ENCODE measurements at places on chromosomes 2 and 18.

DNA sequence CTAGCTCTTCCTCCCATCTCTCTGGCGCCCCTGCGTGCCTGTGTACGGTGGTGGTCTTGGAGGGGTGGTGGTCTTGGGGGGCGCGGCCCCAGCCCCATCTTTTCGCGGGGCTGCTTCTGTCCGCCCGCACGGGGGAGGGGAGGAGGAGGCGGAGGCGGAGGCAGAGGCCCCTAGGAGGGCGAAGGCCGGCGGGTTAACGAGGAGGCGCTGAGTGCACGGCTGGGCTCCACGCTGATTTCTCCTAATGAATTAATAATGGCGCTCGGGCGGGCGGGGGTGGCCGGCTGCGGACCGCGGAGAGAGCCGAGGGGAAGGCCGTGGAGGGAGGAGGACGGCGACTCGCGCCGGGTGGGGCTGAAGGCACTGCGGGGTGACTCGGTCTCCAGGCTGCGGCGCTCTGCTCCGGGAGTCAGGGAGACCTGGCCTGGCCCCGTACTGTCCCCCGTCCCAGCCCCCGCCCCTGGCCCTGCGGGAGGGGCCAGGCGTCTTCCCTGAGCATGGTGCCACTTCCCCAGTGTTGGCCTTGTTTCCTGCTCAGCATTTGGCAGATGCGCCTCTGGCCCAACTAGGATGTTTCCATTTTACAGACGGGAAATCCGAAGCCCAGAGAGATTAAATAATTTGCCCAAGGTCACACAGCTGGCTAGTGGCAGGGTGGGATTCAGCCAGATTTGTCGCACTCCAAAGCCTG is 6.0 kb downstream of the GAREM2 start:
- H3K36me3 ChIP-seq = no peaks in the 10 kb centered on the region
- peaks cover 7% of the 10 kb centered on the region for H3K27me3 ChIP-seq
- peak overlapping the region; percentile 20 for H3K4me3 ChIP-seq
- DNase-seq = no peak
- H3K27ac ChIP-seq = no peak overlapping the region

GRCh38 chr2:31254237-31255203 is 20.6 kb downstream of the EHD3 start:
- H3K27ac ChIP-seq = no peak overlapping the region
- no peak for DNase-seq
- H3K4me1 ChIP-seq = no peaks in the 10 kb centered on the region
- H3K4me3 ChIP-seq = no peak overlapping the region
- no peaks in the 10 kb centered on the region for H3K36me3 ChIP-seq

DNA sequence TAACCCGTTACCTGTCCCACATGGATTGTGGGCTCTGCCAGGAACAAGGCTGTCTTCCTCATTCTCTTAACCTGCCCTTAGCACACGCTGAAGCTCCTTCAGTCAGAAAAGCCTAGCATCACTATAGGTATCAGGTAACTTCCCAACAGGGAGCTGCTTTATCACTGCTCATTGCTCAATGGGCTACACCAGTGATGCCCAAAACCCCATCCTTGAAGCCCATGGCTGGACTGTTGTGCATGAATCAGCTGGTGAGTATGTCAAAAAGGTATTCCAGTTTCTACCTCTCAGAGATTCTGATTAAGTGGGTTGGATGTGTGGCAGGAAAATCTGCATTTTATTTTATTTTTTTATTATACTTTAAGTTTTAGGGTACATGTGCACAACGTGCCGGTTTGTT is 362.2 kb downstream of the LRATD1 start:
- no peak overlapping the region for H3K4me3 ChIP-seq
- no peaks in the 10 kb centered on the region for H3K27me3 ChIP-seq
- no peak overlapping the region for H3K27ac ChIP-seq
- no peaks in the 10 kb centered on the region for H3K4me1 ChIP-seq
- DNase-seq = no peak
- H3K36me3 ChIP-seq = no peaks in the 10 kb centered on the region

- no peaks in the 10 kb centered on the region for H3K27me3 ChIP-seq
- H3K4me1 ChIP-seq = peaks cover 7% of the 10 kb centered on the region
- H3K27ac ChIP-seq = no peak overlapping the region
- DNase-seq = no peak
- H3K4me3 ChIP-seq = no peak overlapping the region
Observed at GRCh38 chr2:118056165-118056534, 32.1 kb upstream of the INSIG2 start.

Measured in CD4-positive, alpha-beta memory T cell (primary cell).